ENCODE measurements at places on chromosomes 16 and 17.

GRCh38 chr17:82939621-82940135 lies 99.9 kb upstream of the ZNF750 start:
- no peak for DNase-seq

DNA sequence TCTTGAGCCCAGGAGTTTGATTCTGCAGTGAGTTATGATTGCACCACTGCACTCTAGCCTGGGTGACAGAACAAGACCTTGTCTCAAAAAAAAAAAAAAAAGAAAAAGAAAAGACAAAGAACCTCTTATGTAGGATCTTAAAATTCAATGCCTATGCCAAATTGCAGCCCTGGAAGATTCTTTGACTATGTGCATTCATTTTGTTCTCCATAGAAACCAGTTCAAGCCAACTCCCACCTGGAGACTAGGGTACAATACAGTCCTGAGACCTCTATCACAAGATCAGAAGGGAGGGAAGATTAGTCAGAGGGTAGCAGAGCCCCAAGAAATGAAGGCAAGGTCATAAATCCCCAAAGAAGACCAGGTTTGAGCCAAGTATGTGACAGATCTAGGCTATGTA lies 90.6 kb upstream of the HAS3 start:
- DNase-seq, result no peak

DNA sequence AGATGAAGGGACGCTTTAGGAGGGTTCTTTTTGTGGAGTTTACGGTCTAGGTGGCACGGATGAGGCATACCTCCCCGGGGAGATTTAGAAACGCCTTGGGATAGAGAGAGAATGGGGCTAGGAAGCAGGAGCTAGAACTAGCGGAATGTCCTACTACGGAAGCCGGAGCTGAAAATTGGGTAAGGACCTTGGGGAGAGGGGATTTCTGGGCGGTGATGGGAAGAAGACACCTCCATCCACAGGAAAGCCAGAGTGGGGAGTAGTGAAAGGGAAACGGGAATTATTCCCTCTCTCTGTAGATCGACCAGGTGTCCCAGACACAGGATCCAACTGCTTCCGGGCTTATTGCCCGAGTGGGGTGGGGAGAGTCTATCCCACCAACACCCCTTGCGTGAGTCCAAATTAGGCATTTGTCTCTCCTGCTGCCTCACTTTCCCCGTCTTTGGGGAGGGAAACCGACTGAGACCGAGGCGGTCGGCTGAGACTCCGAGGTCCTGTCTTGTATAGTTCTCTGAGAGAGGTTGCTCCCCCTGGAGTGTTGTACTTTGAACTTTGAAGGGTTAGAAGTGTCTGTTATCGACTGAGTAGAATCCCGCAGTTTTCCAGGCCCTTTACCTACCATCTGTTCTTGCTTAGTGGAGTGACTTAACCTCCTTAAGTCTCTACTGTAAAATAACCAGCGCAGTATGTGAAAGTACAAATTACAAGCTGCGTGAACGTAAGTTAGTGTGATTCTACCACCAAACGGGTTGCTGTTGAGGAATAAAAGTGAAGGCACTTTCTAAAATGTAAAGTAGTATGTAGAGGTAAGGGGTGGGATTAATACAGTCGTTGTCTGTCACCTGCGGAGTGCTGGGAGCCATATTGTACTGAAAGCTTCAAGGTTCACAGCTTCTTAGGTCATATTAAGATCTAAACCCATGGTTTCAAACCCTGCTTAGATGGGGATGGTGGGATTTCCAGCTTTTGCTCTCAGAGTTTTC lies 1.0 kb downstream of the RSPRY1 start:
- peak; percentile 40 for DNase-seq

- DNase-seq, result no peak
These were observed 297.1 kb downstream of the HS3ST4 start for GRCh38 chr16:25988882-25989281.
